ENCODE measurements at places on chromosomes 6 and 20.

GRCh38 chr6:9494864-9495263 lies 920.0 kb downstream of the TFAP2A start:
- DNase-seq = no peak

DNA sequence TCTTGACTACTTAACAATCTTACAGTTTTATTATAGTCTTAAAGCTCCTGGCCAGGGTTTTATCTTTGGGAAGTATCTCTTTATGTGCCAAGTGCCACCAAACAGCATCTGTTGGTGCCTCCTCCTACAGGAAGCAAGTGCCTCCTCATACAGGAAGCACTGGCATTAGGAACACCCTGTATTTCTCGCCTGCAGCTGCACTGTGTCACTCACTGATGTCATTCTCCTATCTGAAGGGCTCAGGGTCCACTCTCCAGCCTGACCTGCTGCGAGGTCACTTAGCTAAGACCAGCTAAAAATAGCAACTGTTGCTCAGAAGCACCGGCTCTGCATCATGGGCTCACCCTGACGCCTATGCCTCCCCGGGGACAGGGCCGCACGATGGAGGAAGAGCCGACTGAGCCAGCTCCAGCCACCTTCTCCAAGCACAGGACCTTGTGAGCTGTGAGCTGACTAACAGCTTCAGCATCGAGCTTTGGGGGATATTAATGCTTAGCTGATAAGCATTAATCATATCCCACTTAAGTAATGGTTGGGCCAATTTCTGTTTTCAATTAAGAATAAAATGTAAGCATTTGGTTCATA lies 66.3 kb upstream of the CD93 start:
- no peak for DNase-seq

DNA sequence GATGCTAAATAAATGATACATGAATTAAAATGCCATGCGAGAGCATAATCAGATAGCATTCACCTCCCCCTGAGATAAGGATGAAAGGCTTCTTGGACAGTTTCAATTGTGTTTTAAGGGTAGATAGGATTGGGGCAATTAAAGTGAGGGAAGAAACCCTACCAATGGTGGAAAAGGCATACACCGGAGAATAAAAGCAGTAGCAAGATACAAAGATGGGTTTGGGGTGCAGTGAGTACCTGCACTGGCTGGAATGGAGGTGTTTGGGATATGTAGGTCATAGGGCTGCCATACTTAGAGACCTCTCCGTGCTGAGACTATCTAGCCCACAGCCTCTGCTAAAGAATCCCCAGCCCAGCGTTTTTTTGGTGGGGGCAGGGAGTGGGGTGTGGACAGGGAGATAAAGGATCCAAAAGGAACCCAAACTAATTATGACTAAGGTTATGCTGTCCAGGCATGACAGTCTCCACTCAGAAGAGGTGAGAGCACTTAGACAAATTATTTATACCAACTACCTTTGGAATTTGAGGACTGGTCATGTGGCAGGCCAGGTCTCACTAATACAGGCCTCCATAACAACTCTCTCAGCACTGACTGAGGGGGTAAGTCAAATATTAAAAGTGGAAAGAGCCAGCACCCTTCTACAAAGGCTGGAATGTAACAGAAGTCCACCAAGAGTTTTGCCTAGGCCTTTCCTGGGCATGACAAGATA lies 280.8 kb downstream of the ADGB start:
- no peak for DNase-seq

DNA sequence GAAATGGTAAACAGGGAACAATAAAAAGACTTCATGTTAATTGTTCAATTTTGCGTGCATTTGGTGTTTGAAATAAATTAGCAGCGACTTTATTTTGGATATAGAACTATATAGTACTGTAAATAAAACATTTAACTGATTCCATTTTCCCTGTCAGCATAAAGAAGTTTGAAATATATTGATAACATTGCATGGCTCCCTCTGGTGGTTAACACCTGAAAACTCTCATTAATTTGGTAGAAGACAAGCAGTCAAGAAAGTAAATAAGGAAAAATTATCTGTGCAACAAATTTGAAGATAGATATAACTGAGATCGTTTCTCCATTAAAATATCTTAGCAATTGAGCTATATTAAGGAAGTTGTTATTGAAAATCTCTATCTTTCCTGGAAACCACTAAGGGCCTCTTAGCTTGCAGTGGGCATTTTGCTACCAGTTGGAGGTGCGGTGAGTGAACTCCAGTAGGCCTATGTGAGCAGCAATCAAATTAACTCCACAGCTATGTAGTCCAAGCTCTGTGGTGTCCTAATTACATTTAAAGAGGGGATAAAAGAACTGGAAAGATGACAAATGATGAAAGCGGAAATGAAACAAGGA lies 435.7 kb upstream of the FKBP1C start:
- DNase-seq = no peak

GRCh38 chr6:108998485-108998884 lies 96.2 kb downstream of the SESN1 start:
- DNase-seq = no peak

GRCh38 chr6:71204741-71205140 lies 83.9 kb upstream of the OGFRL1 start:
- DNase-seq = no peak

GRCh38 chr6:126153661-126154060 lies 167.3 kb downstream of the TRMT11 start:
- no peak for DNase-seq

DNA sequence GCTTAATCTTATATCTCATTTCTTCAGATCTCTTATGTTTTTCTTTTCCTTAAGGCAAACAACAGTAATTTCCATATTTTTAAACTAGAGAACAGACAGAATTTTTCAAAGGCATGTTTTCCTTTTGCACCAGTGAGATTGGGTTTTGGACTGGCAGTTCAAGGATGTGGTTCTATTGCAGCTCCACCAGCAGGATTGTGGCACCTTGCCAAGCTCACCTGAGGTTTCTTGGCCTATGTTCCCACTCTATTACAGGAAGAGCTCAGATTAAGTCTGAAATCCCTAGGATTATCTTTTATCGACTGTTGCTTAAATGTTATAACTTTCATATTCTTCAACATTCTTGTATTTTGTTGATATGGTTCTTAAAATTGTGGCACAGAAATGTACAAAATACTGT lies 218.9 kb downstream of the PLCB4 start:
- DNase-seq = no peak

DNA sequence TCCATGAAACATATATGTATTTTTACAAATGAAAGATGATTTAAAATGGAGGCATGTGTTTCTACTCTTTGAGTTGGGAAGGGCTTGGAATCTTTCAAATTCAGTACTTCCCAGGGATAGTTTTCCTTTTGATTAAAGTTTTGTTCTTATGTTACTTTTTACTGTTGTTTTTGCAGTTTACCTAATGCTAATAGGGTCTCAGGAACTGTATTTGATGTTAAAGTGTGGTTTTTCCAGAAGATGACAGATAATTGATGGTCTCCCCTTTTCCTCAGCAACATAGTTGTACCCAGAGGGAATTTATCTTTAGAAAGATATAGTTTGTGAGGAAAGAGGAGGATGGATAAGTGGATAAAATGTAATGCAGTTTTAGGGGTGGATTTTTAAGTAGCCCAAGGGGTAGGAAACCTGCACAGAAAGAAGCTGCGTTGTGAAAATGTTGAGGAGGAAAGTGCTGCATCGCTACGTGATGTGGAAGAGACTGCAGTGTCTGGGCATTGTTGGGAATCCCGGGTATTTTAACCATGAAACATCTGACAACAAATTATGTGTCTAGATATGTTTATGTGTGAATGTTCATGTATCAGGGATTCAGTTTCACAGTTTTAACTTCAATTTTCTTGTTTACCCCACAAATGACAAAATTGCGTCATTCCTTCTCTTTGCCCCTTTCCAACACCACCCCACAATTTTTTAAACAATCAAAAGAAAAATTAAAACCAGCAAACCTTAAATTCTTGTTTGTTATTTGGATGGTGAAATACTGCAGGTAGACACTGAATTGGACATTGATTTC lies 42.3 kb downstream of the GNAS start:
- no peak for DNase-seq

GRCh38 chr6:27669295-27669623 lies 196.4 kb upstream of the ZNF184 start:
- DNase-seq = no peak

- DNase-seq = no peak
Measured at GRCh38 chr6:31610968-31611367, 4.1 kb upstream of the AIF1 start.

- DNase-seq = no peak
Measured at GRCh38 chr6:105301072-105301503, 101.8 kb downstream of the PREP start.

GRCh38 chr6:81640891-81641290 lies 111.6 kb downstream of the TENT5A start:
- DNase-seq = no peak

Data from hematopoietic multipotent progenitor cell treated with erythropoietin and hydrocortisone succinate and interleukin-3 and kit ligand, for 17 days (in vitro differentiated cells).